RPMI7951 (cell line): ENCODE measurements at places on chromosomes 16 and 17.

- no peak for DNase-seq
Measured at GRCh38 chr16:70455910-70456309, 1.5 kb downstream of the FCSK start.

DNA sequence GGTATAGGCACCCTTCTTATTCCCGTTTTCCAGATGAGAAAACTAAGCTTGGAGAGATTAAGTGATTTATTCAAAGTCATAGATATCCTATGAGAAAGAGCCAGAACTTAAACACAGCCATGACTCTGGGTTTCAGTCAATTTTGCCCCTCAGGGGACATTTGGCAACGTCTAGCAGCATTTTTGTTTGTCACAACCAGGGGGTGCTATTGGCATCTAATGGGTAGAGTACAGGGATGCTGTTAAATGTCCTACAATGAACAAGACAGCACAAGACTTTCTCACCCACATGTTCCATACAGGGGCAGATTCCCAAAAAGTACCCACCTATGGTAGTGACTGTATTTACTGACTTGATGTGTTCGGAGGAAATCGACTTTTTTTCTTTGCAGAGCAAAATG, 4.8 kb upstream of the SHISA9 start:
- peak; percentile 49 for DNase-seq

- no peak for DNase-seq
Measured at GRCh38 chr16:81875461-81875860, 96.4 kb downstream of the PLCG2 start.

GRCh38 chr16:73095142-73095820, 47.4 kb upstream of the ZFHX3 start:
- DNase-seq, result no peak

- no peak for DNase-seq
Measured at GRCh38 chr17:35142467-35142796, 329 bp upstream of the NLE1 start.

DNA sequence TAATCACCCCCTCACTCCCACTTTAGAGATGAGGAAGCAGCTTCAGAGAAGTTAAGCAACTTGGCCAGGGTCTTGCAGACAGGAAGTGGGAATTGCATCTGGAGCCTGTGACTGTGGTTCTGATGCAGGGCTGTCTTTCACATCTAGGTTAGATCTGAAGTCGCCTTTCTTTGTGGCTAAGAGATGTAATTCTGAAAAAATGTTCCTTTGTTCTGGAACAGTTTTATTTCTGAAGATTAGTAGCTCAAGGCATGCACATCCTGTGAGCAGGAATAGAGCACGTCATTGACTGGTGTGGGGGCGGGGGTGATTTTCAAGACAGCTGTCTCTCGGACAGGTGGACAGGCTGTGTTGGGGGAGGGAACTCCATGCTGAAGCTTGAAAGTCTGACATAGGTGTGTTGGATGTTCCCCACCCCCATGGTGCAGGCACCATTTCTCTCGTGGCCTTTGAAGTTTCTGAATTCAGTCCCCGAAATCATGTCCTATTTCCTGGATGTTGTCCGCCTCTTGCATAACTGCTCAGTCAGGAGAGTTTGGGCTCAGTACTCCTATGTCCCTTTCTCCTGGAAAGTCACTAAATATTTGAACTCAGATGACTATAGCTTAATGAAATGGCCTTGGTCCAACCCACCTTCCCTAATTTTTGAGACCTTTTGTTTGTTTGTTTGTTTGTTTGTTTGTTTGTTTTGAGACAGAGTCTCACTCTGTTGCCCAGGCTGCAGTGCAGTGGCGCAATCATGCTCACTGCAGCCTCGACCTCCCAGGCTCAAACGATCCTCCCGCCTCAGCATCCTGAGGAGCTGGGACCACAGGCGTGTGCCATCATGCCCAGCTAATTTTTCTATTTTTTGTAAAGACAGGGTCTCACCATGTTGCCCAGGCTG, 21.0 kb upstream of the HERPUD1 start:
- DNase-seq, result peak; percentile 69

DNA sequence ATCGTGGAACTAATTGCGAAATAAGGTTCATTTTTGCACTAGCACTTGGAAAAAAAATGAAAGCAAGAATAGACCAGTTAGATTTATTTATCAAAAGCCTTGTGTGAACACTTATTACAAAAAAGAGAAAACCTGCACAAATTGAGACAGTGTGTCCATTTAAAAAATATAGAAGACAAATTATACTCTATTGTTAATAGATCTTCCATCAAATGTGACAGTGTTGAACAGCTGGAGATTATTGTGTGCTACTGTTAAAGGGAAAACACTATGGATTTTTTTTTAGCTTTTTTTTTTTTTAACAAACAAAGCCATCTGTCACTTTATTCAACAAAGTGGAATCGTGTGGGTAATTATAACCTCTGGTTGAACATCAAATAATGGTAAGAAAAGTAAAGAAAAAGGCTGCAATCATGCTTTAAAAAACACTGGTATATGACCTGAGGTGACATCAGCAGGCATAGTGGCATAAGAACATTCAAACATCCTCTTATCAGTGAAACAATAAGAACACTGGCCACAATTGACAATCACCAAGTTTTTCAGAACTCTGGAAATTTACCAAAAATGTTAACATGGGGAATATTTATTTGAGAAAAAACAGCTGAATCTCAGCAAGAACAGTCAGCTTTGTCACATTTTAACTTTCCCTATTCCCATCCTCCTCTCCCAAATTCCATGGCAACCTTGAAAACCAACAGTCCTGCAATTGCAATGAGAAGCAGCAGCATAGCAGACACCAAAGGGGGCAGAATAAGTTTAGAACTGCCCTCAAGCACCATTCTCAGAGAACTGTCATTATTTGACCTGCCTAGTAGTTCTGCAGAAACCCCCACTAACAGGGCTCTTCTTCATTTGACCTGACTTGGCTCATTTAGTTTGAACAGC, 442.3 kb upstream of the MON1B start:
- DNase-seq, result no peak

GRCh38 chr17:68707031-68707430, 105.9 kb upstream of the FAM20A start:
- peak; percentile 95 for DNase-seq

DNA sequence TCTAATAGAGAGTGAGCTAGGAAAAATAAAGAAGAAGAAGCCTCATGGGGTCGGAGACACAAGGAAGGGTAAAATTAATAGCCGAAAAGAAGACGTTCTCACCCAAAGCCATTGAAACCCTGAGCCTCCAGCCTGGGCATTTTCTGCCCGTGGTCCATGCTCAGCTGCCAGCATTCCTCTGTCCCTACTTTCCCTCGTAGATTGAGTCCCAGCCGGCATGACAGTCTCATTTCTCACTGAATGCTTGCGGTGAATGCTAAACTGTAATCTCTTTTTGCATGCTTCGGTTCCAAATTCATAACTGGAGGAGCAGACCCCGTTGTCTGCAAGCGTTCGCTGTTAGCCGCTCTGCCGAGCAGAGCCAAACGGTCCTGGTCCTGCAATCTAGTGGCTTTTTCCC, 54.0 kb upstream of the COX10 start:
- no peak for DNase-seq

DNA sequence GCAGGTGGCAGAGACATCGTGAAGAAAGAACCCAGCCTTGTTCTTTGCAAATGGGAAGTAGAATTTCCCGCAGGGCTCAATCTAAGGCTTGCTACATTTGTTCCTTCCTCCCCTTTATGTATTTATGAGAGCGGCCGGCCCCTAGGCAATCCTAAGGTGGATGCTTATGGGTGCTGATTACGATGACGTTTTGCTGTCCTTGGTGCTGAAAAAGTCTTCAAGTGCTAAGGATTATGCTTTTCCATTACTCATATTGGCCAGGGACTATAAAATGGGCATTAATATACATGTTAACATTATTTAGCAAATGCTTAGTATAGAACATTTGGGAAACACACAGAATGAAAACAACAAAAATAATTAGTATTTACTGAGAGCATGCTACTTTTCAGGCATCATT, 313.3 kb upstream of the XYLT1 start:
- DNase-seq, result peak; percentile 58

DNA sequence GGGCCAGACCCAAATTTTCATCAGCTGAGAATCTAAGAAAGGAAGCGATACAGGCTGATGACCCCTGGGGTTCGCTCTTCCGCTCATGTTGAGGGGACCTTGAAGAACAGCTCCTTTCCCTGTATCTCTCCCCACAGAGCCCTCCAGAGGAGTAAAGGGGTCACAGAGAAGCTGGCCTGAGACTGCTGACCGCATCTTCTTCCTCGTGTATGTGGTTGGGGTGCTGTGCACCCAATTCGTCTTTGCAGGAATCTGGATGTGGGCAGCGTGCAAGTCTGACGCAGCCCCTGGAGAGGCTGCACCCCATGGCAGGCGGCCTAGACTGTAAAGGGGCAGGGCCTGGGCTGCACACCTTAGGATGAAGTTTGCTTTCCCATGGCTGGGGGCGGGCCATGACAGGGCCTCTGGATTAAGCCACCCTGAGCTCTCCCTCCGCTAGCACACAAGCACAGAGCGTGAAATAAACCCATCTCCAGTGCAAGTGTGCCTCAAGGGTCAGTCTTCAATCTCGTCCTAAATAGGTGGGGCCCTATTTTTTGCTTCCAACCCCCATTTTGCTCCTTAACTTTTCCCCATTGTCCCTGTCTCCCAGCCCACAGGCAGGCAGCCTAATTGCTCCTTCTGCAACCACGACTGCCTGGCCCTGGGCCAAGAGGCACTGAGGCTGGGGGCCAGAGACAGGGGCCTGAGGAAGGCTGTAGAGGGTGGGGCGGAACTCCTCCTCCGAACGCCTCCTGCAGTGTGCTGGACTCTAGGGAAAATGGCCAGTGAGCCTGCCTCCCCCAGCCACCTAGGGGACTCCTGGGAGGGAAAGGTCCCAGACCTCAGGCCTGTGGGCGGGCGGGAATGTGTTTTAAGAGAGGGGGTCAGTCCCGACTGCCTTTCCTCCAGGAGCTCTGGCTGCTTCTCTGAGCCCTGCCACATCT, 3.6 kb downstream of the ZACN start:
- no peak for DNase-seq

DNA sequence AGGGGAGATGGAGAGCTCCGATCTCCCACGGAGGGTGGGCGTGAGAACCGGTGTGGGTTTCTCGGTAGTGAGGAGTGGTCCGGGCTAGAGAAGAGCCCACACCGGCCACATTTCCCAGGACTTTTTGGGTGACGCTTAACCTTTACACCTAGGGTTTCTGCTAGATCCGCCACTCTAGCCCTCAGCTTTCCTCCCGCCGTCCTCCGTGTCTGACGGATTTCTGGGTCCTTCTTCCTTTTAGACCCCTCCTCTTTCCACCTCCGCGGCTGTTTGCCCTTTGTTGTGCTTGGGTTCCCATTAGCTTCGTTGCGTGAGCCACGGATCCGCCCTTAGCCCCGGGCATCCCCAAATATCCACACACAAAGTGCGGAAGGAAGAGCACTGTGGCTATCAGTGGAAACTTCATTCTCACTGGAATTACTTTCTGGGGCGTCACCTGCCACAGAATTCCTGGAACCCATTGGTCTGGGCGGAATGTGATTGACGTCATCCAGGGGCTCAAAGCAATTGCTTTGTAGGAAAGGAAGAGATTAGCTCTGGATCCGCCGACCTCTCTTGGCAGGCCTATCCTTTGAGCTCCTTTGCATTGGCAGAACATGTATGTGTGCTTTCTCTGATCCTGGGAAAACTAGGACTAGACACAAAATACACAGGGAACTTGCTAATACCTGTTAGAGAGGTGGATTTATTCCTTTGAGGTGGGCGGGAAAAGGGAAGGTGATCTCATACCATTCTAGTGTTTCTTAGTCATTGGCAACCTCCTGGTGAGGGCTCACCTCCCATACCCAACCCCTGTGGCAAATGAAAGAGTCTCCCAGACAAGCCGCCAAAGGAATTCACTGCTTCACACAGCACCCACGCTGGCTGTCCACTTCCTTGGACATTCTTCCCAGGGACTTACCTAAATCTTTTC, 654 bp downstream of the TNFAIP1 start:
- peak; percentile 83 for DNase-seq

GRCh38 chr16:12188061-12188934, 211.8 kb downstream of the SNX29 start:
- no peak for DNase-seq

DNA sequence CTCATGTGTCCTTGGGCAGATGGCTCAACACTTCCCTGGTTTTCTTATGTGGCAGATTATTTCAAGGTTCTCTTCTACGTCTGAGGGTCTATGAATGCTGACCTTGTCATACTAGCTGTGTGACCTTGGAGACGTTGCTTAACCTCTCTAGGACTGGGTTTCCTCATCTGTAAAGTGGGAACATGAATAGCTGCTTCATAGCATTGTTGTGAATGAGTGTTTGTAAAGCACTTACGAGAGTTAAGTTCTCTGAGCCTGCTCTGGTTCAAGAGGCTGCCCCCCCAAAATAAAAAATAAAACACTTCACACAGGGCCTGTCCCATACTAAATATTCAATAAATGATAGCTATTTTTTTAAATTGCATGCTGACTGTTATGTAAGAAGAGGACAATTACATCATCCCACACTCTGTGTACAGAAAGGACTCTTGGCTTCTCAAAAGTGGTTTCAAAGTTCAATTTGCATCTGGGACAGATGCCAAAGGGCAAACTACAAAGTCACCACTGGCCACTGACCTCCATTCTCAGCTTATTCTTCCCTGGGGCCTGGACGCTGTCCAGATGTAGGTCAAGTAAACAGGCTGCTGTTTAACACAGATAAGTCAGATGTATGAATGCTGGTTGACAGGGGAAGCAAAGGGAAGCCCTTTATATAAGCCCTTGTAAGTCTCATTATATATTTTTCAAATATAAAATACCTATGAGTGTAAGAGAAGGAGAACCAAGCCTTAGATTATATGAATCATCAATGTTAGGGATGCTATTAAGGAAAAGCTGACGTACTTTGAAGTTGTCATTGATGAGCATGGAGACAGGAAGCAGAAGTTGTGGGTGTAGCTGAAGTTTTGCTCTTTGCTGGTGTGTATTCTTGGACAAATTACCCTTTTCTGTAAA, 15.4 kb upstream of the NDEL1 start:
- DNase-seq, result peak; percentile 77

GRCh38 chr16:90046971-90047713, 27.9 kb upstream of the DBNDD1 start:
- peak; percentile 28 for DNase-seq

DNA sequence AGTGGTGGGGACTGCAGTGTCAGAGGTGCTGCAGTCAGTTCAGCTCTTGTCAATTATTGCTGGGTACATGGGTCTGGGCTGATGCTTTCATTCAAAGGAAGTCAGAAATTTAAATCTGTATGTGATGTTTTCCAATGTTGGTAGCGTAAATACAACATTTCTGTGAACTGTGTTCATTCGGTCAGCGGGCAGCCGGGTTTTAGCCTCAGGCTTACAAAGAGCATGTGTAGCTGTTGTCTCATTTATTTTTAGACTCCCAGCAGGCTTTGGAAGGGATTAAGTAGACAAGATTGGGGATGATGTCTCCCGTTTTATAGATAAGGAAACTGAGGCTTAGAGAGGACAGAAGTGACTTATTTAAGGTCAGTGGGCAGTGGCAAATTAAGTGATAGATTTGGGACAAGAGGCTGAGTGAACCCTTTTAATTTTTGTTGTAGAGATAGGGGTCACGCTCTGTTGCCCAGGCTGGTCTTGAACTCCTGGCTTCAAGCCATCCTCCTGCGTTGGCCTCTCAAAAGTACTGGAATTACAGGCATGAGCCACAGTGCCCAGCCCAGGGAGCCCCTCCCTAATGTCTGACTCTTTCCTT, 8.1 kb downstream of the AQP8 start:
- no peak for DNase-seq
